ENCODE measurements at places on chromosomes 3 and 15. TPM values are rescaled to one million over a fixed set of nuclear protein-coding genes. Genes with fewer than 3 reads are reported as not detected.

Gene LXN
- total RNA-seq: 8.4 TPM

DNA sequence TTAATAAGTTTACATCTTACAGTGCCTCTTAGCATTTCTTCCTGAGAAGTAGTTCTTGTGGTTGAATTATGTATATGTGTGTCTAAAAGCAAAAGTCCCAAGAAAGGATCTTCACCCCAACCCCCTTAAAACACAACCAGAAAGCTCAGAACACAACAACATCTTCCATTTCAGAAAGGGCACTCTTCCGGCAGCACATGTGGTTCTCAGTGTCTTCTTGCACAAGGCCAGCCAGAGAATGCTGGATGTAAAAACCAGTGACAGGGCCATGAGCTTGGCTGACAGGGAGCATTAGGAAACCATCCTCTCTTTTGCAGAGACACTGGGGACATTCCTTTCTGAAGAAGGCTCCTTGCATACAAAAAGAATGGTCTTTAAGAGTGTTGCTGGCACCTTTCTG lies 45.0 kb downstream of the EEFSEC start:
- no peak for ATAC-seq

DNA sequence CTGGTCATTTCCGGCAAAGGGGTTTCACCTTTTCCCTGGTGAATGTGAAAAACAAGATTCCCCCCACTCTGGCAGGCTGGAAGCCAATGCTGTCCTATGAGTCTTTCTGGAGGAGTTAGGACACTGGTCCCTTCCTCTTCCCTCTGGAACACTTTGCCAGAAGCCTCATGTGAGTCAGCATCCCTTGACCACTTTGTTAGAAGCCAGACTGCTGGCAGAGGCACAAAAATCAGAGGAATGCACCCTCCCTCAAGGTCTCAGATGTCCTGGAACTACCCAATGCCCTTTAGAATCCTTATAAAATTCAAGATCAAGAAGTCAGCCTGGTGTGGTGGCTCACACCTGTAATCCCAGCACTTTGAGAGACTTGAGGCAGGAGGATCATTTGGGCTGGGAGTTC lies 26.6 kb downstream of the ITGB5 start:
- no peak for ATAC-seq

DNA sequence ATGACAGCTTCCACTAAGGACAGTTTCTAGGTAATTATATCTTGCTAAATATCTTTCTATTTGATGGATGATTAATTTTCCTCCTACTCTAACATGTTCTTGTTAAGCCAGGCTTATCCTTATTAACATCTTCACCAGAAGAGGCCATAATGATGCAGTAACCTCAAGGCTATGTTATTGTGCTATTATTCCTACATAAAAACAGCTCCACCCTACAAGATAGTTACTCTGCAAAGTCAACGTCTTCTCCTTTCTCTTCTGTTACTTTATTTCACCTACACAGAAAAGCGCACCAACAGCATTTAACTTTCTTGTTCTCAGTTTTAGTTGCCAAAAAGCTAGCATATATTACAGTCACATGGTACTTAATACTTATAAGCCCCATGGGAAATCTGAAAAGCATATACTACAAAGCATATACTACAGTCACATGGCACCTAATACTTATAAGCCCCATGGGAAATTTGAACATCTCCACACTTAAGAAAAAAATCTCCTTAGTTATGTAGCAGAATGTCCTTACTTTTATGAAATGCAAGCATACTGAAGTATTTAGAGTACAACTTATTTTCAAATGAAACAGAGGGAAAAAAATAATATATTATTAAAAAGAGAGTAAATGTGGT lies 13.4 kb downstream of the ADAM10 start:
- ATAC-seq: no peak

DNA sequence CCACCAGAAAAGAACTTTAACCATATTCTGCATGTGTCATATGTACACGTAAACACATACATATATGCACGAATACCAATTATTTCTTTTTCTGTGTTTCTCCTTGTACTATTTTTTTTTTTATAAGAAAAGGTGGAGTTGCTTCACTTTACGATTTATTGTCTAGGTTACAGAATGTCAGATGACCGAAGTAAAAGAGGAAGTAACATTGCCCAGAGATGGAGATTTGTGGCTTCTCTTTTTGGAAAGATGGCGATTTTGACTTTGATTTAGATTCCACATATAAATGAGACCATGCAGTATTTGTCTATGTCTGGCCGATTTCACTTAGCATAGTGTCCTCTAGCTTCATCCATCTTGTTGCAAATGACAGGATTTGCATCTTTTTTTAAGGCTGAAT lies 293.1 kb downstream of the SV2B start:
- ATAC-seq: no peak

GRCh38 chr3:145422556-145422955 lies 738.4 kb downstream of the PLOD2 start:
- no peak for ATAC-seq
